ENCODE measurements at places on chromosomes 3 and 15.

- DNase-seq, result no peak
These were observed 2.4 kb upstream of the COL6A5 start for GRCh38 chr3:130342821-130343661.

- no peak for DNase-seq
These were observed 30.7 kb upstream of the DUSP7 start for GRCh38 chr3:52086976-52087663.

DNA sequence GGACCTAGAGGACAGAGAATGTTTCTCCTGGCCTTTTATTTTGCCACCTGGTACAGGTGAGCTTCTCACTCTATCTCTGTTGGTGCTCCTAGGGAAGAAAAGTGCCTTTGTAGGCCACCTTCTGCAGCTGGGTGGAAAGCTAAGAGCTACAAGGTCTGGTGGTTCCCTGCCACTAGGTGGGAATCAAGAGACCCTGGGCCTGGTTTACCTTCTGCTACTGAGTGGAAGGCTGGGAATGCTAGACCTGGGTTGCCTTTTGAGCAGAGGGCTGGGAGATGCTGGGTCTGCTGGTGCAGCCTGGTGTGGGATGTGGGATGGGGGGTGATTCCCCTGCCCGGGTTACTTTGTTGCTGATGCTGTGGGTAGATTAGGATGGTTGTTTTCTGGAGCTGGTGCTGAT, 72.6 kb downstream of the EBLN2 start:
- DNase-seq, result no peak

- DNase-seq, result peak; percentile 19
These were observed 40.5 kb downstream of the CYFIP1 start for GRCh38 chr15:22939652-22940061.

DNA sequence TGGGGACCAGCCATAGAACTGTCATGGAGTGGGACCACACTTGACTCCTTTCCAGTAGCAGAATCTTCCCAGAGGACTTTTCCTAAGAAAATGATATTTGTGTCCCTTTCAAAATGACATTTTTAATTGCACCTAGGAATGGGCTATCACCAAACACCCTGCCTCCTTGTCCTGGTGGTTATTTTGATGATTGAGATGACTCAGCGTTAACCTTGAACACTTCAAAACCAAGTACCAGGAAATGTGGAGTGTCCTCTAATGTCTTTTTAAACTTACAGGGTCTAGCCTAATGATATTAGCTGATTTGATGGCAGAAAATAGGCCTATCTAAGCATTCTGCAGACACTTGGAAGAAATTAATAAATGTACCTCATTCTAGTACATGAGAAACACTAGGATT, 90.7 kb downstream of the HHLA2 start:
- DNase-seq, result no peak

GRCh38 chr3:46849686-46850467, 13.4 kb downstream of the MYL3 start:
- peak; percentile 38 for DNase-seq

GRCh38 chr3:24725514-24726255, 231.0 kb upstream of the THRB start:
- no peak for DNase-seq

DNA sequence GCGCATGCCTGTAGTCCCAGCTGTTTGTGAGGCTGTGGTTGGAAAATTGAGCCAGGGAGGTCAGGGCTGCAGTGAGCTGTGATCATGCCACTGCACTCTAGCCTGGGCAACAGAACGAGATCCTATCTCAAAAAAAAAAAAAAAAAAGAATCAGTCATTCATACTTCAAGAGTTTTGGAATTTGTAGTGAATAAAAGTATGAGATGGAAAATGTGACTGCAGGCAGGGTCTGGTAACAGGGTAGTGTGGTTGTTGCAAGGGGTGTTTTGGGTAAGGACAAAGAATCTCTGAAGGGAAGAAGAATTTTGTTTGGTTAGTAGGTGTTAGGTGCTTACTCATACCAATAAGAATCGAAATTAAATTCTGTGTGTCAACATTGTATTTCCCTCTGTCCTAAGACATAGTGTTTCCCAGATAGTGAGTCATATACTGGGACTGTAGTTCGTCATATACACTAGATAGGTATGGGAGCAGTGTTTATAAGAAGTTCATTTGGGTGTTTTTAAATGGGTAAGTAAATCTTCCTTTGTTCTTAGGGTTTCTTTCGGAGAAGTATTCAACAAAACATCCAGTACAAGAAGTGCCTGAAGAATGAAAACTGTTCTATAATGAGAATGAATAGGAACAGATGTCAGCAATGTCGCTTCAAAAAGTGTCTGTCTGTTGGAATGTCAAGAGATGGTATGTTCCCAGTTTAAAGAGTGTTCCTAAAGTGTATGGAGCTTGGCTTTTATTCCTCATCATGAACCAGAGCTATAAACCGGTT, 14.2 kb downstream of the NR1D2 start:
- DNase-seq, result no peak

DNA sequence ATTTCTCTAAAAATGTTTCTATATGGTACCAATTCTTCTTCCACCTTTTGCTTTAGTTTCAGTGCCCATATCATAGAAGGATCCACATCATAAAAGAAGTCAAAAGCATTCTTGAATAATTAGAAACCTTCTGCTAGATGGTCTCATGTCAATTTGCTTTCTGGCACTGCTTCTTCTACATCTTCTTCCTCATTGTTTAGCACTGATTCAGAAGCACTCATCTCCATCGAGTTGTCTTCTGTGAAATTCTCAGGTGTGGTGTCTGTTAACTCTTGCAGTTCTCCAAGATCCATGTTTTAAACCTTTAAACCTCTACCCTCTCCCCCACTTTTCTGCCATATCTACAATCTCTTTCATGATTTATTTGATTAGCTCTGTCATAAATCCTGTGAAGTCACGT, 154.8 kb downstream of the WDR76 start:
- DNase-seq, result no peak

All from H7 (cell line).